ENCODE measurements at places on chromosomes 11 and 22.

GRCh38 chr11:80838153-80838552 lies 1397.3 kb upstream of the TENM4 start:
- H3K27me3 ChIP-seq, result no peaks in the 10 kb centered on the region
- no peaks in the 10 kb centered on the region for H3K36me3 ChIP-seq
- DNase-seq, result no peak
- H3K4me3 ChIP-seq, result no peak overlapping the region
- H3K4me1 ChIP-seq, result no peaks in the 10 kb centered on the region

DNA sequence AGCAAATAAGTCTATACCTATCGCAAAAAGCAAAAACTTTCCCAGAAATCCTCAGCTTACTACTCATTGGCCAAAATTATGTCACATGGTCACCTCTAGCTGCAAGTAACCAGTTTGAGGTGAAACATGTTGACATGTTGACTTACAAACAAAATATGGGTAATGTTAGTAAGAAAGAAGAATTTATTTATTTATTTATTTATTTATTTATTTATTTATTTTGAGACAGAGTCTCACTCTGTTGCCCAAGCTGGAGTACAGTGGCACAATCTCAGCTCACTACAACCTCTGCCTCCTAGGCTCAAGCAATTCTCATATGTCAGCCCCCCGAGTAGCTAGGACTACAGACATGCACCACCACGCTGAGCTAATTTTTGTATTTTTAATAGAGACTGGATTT lies 5.4 kb upstream of the SLC35C1 start:
- H3K4me1 ChIP-seq, result peaks cover 3% of the 10 kb centered on the region
- H3K4me3 ChIP-seq, result no peak overlapping the region
- no peaks in the 10 kb centered on the region for H3K27me3 ChIP-seq
- no peak overlapping the region for H3K27ac ChIP-seq

DNA sequence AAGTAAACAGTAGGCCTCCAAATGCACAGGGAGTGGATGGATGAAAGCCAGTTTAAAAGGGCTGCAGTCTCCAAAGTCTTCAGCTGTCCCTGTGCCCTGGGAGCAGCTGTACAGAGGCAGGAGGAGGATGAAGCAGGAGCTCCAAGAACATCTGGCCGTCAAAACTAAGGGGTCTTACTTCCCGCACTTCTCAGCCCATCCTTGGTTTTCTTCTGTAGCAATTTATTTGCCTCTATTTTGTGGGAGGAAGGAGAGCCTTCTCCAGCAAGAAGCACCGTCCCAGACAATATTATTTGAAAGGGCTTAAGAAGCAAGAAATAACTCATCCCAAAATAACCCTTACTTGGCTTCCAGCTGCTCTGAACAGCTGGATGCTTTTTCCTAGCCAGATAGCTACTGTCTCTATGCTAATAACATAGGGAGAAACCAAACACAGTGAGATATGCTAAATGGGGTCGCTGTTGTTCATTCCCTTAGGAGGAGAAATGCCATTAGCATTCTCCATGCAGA lies 133.2 kb downstream of the SPATA19 start:
- no peak overlapping the region for H3K4me3 ChIP-seq
- H3K36me3 ChIP-seq, result no peaks in the 10 kb centered on the region
- no peaks in the 10 kb centered on the region for H3K4me1 ChIP-seq
- no peak for DNase-seq
- peaks cover 5% of the 10 kb centered on the region for H3K27me3 ChIP-seq
- H3K27ac ChIP-seq, result no peak overlapping the region

- H3K27ac ChIP-seq, result peak overlapping the region; percentile 70
- no peak for DNase-seq
- H3K4me3 ChIP-seq, result no peak overlapping the region
- H3K36me3 ChIP-seq, result peaks cover 45% of the 10 kb centered on the region
These were observed 2.6 kb upstream of the FTH1 start for GRCh38 chr11:61969838-61970662.

DNA sequence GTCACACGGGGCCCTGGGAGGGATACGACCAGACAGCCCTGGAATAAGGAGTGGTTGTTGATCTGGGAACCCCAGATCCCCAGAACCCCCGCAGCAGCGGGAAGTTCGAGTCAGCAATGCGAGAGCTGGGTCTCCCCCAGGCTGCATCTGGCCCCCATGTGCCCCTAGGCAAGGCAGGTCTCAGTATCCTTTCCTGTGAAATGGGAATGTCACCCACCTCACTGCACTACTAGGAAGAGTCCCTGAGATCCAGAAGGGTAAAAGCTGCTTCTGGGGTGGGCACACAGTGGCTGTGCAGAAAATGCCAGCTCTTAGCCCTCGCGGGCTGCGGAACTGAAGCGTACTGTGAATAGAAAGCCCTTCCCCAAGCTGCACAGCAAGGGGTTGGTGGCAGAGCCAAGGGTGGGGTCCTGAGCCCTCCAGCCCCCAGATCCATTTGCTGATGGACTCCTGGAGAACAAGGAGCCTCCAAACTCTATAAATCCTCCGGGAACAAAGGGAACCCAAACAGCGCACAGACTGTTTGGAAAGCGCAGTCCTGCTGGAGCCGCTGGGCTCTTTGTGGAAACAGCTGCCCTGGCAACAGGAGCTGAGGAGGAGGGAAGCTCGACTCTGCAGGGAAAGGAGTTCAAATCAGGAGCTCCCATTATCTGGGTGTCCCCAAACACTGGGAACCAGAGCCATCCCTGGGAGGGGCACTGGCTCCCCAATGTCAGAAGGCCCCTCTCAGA lies 68.2 kb upstream of the SHISAL1 start:
- H3K27me3 ChIP-seq, result peaks cover 19% of the 10 kb centered on the region
- no peaks in the 10 kb centered on the region for H3K4me1 ChIP-seq
- no peaks in the 10 kb centered on the region for H3K36me3 ChIP-seq
- no peak overlapping the region for H3K4me3 ChIP-seq

DNA sequence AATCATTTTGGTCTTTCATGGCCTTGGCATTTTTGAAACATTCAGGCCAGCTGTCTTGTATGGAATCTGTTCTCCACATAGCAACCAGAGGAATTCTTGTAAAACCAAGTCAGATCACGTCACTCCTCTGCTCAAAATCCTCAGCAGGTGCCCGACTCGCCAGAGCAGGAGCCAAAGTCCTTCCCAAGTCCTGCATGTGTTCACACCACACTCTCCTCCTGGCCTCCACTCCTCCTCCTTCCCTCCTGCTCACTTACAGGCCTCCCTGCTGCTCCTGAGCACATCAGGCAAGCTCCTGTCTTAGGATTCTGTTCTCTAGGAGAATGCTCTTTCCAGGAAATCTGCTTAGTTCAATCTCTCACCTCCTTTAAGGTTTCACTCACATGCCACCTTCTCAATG lies 6.9 kb upstream of the PSMC3 start:
- no peak overlapping the region for H3K4me3 ChIP-seq
- no peaks in the 10 kb centered on the region for H3K4me1 ChIP-seq
- DNase-seq, result no peak
- no peaks in the 10 kb centered on the region for H3K36me3 ChIP-seq
- no peak overlapping the region for H3K27ac ChIP-seq
- H3K27me3 ChIP-seq, result no peaks in the 10 kb centered on the region

GRCh38 chr22:17097062-17097461 lies 12.3 kb downstream of the IL17RA start:
- H3K27ac ChIP-seq, result no peak overlapping the region
- no peak for DNase-seq
- H3K4me3 ChIP-seq, result no peak overlapping the region

DNA sequence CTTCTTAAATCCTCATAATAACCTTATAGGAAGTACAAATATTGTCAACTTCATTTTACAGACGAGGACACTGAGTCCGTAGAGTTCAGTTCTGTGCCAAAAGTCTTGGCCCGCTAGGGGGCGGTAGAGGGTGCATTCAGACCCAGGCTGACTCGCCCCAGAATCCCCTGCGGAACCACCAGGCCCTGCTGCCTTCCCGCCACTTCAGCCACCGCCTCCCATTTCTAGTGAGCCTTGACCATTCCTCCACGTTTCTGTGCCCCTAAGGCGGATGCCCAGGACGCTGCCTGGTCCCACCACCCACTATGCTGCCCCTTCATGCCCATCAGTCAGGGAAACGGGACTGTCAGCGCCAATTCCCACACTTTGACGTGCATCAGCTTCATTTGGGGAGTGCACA lies 19.1 kb downstream of the SYT13 start:
- DNase-seq, result no peak
- H3K4me1 ChIP-seq, result no peaks in the 10 kb centered on the region
- no peak overlapping the region for H3K27ac ChIP-seq
- H3K27me3 ChIP-seq, result peaks cover 98% of the 10 kb centered on the region
- H3K36me3 ChIP-seq, result no peaks in the 10 kb centered on the region

GRCh38 chr22:19869497-19870152 lies 15.0 kb upstream of the GNB1L start:
- H3K36me3 ChIP-seq, result no peaks in the 10 kb centered on the region
- no peaks in the 10 kb centered on the region for H3K27me3 ChIP-seq
- no peak overlapping the region for H3K27ac ChIP-seq
- H3K4me3 ChIP-seq, result no peak overlapping the region

DNA sequence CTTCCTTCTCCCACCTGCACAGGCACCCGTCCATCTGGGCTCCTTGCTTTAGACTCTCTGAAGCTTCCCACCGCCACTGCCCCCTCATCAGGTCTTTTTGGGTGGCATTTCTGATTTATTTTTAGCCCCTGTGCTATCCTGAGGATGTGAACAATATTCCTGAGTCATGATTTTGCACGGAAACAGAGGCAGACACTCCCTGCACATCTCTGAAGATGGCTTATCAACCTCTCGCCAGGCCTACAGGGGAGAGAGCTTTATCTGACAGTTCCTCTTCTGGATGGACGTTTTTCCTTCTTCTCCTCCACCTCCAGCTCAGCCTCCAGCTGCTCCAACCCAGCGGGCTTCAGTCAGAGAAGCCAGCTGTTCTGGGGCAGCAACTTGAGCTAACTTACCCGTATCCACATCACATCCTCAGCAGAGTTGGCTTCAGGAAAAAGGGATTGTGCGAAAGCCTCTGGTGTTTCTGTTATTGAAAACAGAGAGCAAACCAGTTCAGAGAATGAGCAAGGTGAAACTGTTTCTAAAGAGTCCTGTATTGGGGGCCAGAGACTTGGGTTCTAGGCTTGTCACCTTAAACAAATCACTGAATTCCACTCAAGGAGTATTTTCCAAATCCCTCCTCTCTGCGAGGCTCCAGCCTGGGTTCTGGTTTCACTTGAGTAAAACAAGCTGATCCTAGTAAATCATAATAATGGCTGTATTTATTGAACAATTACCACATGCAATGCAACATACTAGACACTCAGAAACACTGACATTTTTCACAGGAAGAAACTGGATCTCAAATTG lies 33.1 kb upstream of the ETS1 start:
- H3K36me3 ChIP-seq, result peaks cover 8% of the 10 kb centered on the region
- no peaks in the 10 kb centered on the region for H3K27me3 ChIP-seq
- peaks cover 43% of the 10 kb centered on the region for H3K4me1 ChIP-seq
- no peak for DNase-seq
- H3K4me3 ChIP-seq, result no peak overlapping the region
- H3K27ac ChIP-seq, result peak overlapping the region; percentile 97
